HFF-Myc (cell line): ENCODE measurements at places on chromosomes 2 and 18.

DNA sequence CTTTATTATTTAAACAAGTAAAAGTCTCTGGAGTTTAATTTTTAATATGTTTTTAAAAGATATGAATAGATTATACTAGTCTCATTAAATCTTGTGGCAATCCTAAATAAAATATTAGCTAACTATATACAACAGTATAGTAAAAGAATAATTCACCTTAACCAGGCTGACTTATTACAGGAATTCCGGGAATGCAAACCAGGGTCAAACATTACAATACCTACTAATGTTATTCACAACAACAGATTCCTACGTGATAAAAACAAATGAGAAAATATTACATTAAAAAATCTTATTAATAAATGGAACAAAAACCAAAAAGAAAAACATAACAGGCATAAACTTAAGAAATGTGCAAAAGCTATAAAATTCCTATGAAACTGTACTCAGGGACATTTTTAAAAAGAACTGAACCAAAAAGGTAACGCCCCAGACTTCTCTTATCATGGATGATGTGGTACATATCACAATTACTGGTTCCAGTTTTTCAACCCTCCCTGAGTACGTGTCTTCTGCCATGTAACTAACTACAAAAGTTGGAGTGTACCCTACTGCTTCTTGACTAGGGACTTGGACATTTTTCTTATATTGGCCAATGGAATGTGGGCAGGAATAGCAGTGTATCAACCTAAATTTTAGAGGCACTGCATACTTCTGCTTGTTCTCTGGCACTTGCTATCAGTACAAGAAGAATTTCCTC lies 20.2 kb downstream of the TTC21B start:
- DNase-seq: no peak

DNA sequence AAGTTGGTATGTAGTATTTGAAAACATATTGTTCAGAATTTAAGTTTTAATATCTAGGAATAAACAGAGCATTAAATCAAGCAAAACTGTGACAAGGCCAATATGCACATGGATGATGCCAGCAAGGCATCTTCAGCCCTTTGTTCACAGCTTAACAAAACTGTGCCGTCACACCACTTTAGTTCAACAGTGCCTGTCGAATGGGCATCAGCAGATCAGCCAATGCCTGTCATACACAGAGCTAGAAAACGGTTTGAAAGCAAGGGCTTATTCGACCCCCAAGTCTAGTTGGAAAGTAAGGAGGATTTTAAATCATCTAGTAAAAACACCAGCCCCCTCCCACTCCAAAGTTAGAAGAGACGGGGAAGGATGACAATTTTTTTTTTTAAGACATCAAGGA lies 16.7 kb downstream of the ZEB2 start:
- no peak for DNase-seq

- DNase-seq: no peak
These were observed 155.4 kb downstream of the MAP2 start for GRCh38 chr2:209579230-209579749.

- no peak for DNase-seq
These were observed 63.5 kb downstream of the CDH2 start for GRCh38 chr18:28113271-28114029.

DNA sequence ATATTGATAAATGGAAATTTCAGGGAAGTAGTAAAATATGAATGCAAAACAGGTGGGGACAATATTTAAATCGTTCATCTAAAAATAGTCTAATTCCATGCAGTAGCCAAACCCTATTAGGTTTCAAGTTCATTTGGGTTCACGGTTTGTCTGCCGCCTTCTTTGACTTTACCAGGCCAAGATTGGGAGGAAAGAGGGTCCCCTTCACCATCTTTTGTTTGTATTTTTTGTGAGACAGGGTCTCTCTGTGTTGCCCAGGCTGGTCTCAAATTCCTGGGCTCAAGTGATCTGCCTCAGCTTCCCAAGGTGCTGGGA lies 98.5 kb upstream of the ATL2 start:
- no peak for DNase-seq

- no peak for DNase-seq
These were observed 12.2 kb upstream of the GMPPA start for GRCh38 chr2:219486380-219486959.

- peak; percentile 17 for DNase-seq
These were observed 38.5 kb upstream of the SLC35G4 start for GRCh38 chr18:11570769-11571412.

- DNase-seq: no peak
These were observed 361.9 kb upstream of the CHST9 start for GRCh38 chr18:27546991-27547390.

- no peak for DNase-seq
These were observed 233.0 kb upstream of the TNP1 start for GRCh38 chr2:217092710-217093379.

GRCh38 chr2:120955427-120955826 lies 219.8 kb downstream of the GLI2 start:
- no peak for DNase-seq

DNA sequence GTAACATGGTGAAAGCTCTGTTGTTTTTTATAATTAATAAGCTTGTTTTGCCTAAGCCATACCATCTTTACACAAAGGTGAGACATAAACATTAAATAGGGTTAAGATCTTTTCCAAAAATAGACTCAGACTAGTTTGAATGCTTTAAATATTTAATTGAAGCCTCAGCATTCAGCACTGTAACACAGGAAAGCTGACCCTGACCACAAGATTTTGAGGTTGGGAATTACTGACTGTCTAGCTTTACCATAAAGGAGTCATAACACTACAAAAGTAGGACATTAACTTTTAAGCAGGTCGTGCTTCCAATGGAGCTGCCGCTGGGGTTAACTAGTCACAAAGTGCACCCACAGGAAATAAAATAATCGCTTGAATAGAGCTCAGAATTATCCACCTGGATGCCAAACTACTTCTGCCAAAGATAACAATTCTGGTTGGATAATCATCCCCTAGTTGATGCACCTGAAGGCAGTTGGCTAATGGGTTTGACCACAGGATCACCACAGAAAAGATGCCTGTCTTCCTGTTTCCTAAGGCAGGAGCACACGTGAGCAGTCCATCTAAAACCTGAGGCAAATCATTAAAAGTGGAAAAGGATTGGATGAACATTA lies 106.2 kb downstream of the COBLL1 start:
- DNase-seq: no peak

GRCh38 chr2:85588236-85588635 lies 4.0 kb downstream of the VAMP5 start:
- DNase-seq: no peak

DNA sequence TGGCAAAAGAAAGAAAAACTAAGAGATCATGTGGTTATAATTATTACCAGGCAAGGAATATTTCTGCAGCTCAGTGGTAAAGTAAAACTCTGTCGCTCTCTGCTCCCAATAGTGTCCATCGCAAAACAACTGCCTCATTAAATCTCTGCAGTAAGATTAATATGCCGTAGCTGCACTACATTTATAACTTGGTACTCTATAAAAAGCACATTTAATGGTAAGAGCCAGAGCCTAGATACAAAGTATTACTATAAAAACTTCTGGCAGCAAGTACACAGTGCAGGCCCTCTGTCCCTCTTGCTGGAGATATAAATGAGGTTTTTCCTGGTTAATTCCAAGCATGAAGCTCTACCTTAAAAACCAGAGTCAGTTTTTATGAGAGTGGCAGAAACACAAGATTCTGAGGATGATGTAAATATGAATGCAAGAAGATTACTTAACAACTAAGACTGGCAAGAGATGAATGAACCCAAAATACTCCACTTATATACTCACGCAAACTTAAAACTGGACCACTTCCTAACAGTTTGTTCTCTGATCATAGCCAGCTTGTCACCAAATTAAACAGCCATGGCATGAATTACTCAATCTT lies 25.5 kb downstream of the ZNF521 start:
- peak; percentile 31 for DNase-seq

- no peak for DNase-seq
These were observed 28.6 kb downstream of the EPB41L3 start for GRCh38 chr18:5515011-5515784.

- DNase-seq: no peak
These were observed 206.4 kb upstream of the ARL4C start for GRCh38 chr2:234703258-234703657.

DNA sequence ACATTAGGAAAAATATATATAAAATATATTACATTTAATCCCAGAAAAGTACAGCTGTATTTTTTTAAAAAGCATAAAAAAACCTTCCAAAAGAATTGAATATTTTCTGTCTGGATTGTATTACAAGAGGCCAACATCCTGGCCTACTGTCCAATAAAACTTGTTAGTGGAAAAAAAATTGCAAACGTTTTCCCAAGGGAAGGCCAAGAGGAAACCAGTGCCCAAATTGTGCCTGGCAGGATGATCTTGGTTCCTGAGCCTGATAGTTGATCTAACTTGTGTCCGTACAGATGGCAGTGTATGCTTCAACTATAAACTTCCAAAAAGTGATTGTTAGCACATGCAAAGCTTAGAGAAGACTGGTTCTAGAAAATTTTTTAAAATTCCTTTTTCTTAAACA lies 90.6 kb upstream of the LPIN2 start:
- DNase-seq: no peak

- no peak for DNase-seq
These were observed 27.2 kb downstream of the CD28 start for GRCh38 chr2:203733684-203734083.

- no peak for DNase-seq
These were observed 120.4 kb upstream of the NEDD4L start for GRCh38 chr18:57923611-57924010.

GRCh38 chr18:37428288-37428974 lies 137.2 kb downstream of the CELF4 start:
- no peak for DNase-seq

- DNase-seq: no peak
These were observed 78.4 kb downstream of the TGFA start for GRCh38 chr2:70475266-70475665.

DNA sequence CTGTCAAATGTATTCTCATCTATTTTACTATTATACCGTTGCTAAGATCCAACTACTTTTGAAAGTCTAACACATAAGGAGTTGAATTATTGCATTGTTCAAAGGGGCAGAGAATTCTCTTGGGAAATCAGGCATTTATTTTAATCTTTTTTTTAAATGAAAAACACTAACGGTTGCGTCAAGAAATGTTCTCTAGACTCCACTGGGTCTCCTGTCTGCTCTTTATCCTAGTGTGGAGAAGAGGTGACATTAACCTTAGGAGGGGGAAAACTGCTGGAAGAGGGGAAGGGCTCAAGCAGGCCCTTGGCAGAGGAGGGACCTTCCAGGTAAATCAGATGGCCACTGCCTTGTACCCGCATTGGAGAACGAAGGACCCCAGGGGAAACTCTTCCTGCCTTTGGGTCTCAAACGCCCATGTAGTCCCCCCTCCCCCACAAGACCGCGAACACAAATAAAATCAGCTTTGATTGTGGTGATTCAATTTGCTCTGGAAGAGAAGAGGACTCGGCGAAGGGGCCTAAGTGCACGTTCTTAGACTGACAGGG lies 1.1 kb upstream of the APCDD1 start:
- DNase-seq: no peak

GRCh38 chr2:148022351-148022750 lies 1.5 kb downstream of the MBD5 start:
- DNase-seq: no peak

GRCh38 chr18:2814928-2815327 lies 31.9 kb upstream of the EMILIN2 start:
- DNase-seq: no peak

DNA sequence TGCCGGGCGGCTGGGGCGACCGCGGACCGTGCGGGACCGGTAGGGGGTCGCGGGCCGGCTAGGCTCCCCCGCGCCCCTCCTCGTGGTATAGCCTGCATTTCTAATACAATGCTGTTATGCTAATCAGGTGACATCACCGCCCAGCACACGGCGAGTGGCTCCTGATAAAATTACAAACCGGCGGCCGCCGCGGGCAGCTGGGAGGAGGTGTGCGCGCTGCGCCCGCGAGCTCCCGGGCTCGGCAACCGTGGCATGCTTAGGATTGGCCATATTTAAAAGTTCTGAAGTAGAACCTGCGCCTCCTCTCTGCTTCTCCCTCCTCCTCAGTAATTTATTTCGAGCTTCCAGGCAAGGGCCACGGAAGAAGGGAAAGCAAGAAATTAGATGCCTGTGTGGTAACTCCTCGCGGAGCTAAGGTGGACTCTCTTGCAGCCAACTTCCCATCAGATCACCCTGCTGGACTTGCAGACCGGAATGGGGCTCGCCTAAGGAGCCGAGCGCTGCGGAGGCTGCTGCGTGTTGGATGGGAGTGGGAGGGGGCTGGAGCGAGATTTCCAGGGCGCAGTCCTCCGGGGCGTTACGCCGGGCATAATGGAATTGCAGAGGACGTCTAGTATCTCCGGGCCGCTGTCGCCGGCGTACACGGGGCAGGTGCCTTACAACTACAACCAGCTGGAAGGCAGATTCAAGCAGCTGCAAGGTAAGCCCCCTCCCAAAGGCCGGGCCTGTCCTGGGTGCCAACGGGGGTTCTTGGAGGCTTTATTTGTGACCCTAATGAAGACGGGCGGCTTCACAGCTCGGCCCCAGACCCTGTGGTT lies 102.3 kb downstream of the SPTBN1 start:
- no peak for DNase-seq

DNA sequence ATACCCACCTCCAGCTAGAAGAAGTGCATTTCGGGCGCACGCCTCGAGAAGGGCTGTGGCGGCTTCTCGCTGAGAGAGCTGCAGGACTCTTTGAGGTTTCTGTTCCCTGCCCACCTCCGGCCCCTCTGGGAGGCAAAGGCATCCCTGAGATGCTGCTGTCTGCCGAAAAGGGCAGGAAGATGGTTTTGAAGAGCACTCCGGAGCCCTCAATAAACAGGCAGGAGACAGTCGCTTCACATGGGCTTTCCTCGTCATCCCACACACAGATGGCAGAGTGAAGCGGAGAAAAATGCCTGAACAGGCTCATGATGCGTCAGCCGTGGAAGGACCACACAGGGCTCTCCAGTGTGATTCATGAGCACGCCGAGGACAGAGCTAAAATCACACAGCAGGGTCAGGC lies 25.4 kb upstream of the GLI2 start:
- DNase-seq: no peak

DNA sequence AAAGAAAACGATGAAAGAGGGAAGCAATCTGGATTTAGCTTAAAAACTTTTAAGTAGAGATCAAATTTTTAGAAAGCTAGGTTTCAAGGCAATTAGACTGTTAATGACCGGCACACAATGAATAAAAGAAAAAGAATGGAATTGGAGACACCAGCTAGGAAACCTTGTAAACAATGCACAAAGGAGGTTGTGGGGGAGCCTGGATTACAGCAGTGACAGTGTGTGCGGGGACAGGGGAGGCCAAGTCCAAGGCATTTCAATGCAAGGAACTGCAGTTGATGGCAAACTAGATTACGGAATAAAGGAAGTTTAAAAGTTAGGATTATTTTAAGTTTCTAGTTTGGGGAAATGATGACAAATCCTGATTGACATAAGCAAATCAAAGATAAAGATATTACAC lies 74.5 kb downstream of the DTNB start:
- DNase-seq: no peak

- no peak for DNase-seq
These were observed 159.0 kb upstream of the HAAO start for GRCh38 chr2:42951263-42951938.
